CD4-positive, alpha-beta T cell treated with Interleukin-15 for 1 hour (primary cell): ENCODE measurements at places on chromosomes 7 and 10.

DNA sequence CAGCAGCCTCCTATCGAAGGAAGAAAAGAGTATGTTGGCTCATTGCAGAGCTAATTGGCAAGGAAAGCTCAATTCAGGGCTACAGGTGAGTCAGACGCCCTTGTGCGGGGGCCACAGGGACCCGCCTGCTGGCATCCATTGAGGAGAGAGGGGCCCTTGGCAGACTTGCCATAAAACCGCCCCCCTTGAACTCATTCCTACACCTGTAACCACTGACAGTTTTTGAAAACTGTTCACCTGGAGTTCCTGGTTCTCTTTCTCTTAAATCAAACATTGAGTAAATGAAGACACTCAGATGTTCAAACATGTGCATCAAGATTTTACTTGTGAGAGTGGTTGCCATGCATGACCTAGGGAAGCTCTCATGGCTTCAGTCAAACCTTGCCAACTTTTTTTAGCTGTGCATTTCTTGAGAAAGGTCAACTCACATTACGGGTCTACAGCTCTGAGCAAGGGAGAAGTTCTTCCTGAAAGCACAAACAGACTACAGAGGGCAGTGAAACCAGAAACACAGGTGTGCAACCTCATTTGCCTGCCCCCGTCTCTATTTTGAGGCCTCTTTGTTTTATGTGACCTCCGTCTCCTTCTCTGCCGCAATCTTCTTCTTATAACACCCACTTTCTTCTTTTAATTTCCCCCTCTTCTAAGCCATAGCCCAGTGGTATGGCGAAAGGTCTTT lies 87.8 kb downstream of the TBXAS1 start:
- no peak for DNase-seq

GRCh38 chr7:38105874-38106483 lies 72.1 kb upstream of the STARD3NL start:
- DNase-seq, result no peak

DNA sequence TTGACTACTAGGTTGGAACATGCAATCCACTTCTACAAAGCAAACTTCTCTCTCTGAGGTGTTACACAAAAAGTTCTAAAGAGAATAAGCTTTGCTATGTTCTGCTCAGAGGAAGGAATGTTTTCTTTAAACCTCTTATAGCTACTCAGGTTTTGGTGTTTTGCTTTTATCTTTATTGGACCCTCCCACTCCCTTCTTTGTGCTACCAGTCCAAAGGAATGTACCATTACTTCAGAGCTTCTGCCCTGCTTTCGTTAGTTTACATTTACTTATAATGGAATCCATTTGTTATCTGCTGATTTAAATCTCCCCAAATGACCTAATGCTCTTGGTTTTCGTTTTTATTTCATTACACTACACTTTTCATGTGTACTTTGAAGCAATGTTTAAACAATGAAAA lies 154.9 kb downstream of the ATE1 start:
- no peak for DNase-seq

DNA sequence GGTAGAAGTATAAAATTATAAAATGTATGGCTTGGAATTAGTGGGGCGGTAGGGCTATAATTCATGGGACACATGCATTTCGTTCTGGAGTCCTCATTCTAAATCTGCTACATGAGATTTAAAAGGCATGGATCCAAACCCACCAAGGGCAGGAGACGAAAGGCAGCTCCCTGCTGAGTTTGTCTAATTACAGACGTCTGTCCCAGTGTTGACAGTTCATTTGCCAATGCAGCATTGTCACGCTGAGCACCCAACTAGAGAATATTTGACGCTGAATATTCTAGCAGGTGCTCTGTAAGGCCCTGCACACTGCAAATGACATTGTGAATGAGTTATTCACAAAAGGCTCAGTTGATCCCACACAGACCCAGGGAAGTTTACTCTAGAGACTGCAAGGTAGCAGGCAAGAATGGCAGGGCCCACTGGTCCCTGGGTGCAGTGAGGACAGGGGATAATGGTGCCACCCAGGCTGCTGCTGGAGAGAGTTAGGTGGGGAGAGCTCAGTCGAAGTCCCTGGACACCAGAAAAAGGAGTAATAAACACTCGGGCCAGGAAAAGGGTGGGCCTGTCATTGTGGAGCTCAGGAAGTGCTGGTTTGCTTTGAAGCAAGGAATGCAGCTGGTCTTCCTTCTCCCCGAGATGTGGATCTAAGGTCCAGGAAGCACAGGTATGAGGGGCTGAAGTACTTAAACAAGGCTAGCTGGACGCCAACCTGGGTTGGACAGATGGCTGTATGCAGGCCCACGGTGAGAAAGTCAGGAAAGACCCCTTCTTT lies 75.0 kb upstream of the JCAD start:
- no peak for DNase-seq

DNA sequence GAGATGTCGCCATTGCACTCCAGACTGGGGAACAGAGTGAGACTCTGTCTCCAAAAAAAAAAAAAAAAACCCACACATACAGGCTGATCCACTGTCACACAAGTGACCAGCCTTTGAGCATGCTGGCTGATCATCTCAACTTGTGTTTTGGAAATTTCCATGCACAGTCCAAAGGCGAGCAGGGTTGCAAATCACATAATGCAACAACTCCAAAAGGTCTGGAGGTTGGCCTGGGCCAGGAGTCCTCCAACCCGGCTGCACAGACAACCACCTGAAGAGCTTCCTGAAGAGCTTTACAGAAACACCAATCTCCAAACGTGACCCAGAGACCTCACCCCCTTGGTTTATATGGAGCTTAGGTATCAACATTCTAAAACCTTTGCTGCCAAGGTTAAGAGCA lies 16.4 kb downstream of the PARD3 start:
- no peak for DNase-seq

DNA sequence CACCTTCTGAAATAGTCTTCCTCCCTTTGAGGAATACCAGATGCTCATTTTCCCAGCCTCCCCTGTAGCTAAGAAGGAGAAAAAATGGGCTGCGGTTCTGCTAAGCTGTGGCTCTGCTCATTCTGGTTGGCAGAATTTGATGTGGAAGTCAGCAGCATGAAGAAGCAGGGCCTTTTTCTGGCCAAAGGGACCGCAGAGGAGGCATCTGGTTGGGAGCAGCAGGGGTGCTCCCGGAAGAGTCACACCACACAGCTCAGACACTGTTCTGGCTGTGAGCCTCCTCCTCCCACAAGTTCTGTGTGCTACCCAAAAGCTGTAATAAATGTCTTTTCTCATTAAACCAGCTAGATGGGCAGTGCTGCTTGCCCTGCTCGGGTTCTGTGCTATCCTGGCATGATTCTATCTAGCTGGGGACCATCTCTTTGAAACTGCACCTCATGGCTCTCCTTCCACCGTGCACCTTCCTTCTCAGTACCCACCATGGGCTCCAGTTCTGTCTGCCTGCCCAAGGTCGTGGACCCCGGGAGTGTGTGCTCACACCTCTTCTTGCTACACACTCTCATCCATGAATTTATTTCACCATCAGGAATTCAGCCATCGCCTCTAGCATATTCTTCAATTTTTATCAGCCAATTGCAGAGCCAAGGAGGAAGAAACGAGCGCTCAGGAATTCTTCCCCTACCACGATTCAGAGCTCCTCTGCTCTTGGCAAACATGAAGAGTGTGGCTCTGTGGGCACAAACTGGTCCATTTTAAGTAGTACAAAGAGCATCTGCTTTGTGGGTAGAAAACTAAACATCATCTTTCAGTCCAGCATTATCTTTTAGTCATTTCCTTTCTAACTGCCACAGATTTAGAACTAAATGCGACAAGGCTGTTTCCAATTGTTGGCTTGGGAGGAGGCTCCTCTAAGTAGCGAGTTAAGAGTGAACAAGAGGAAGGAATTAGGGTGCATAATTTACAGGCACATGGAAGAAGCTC lies 76.9 kb downstream of the FAM171A1 start:
- DNase-seq, result no peak
